ENCODE measurements at places on chromosomes 13 and 19. TPM values are rescaled to one million over a fixed set of nuclear protein-coding genes. Genes with fewer than 3 reads are reported as not detected.

LRG1 gene
- 24.9 TPM for total RNA-seq

SPRED3 gene
- 0.56 TPM for total RNA-seq

ADPRHL1 gene
- 2.5 TPM for total RNA-seq

DNA sequence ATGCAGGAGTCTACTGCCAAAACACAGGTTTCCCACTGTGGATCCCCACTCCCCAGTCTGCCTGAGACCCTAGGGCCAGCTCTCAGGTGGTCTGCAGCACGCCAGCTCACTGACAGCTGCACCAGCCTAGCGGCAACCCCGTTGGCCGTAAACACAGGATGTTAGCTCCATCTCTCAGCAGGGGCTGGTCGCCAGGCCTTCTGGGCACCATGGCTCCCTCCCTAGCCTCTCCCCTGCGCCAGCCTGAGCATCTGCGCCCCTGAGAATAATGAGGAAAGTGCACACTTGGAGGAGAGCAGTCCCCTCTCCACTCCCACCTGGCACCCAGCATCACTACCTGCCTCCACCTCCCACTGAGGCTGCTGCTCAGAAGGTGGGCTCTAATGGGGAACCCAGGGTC, 20.8 kb upstream of the EPHX3 start:
- no peak for ATAC-seq

GRCh38 chr13:57629821-57630235, 1.7 kb upstream of the PCDH17 start:
- ATAC-seq, result peak; percentile 43

GRCh38 chr13:27861165-27861564, 58.6 kb upstream of the PDX1 start:
- ATAC-seq, result no peak

DNA sequence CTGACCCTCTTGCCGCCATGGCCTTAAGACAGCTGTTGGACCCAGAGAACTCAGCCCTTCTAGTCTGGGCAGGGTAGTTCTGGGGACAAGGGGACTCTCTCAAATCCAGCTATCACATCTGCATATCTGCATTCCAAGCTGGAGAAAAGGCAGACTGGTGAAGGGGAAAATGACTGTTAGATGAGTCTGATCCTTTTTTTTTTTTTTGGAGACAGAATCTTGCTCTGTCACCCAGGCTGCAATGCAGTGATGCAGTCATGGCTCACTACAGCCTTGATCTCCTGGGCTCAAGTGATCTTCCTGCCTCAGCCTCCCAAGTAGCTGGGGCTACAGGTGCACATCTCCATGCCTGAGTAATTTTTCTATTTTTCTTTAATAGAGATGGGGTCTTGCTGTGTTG, 114.3 kb downstream of the SIPA1L3 start:
- ATAC-seq, result no peak

DNA sequence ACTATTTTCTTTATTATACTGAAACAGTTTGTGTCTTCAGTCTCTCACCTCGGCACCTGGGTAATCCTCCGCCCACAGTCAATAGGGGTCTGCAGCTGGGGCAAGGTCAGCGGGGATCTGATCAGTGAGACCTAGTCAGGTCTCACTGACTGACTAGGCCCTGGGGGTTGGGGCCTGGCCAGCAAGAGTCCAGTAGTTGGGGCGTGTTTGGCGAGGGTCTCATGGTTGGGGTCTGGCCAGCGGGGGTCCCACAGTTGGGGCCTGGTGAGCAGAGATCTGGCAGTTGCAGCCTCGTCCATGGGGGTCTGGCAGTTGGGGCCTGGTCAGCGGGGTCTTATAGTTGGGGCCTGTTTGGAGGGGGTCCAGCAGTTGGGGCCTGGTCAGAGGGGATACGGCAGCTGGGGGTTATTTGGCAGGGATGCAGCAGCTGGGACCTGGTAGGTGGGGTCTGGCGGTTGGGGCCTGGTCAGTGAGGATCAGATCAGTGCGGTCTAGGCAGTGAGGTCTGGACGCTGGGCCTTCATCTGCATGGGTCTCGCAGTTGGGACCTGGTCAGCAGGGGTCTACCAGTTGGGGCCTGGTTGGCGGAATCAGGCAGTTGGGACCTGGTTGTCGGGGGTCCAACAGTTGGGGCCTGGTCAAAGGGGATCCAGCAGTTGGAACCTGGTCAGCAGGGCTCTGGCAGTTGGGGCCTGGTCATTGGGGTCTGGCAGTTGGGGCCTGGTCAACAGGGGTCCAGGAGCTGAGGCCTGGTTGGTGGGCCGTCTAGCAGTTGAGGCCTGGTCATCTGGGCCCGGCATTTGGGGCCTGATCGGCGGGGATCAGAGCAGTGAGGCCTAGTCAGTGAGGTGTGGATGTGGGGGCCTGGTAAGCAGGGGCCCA, 61.1 kb upstream of the TPM4 start:
- no peak for ATAC-seq

DNA sequence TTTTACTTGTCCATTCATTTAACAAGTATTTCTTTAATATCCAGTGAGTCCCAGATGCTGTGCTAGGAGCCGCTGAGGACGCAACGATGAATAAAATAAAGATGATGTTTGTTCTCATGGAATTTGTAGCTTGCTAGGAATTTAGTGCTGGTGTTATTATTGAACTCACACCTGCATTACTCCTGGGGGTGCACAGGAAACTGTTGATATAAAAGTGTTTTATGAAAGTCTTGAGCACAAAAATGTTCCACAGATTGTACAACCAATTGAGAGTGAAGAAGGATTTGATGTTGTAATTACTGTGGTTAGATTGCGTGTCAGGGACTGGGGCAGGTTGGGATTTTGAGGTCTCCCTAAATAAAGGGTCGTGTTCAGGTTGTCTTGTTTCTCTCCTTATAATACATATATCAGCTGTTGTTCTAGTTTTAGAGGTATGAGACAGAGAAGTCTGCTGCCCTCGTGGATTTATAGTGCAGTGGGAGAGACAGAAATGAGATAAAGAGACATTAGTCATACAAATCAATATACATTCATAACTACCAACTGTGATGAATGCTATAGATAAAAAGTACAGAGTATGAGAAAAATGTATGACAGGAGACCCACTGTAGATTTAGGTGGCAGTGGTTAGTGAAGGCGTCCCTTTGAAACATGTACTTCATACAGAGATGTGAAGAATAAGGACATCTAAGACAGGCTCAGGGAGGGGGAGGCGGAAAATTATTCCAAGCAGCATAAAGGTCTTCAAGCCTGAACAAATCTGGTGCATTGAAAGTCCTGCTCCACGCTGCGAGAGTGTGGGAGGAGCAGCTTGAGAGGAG, 11.3 kb downstream of the CACNG6 start:
- no peak for ATAC-seq

DNA sequence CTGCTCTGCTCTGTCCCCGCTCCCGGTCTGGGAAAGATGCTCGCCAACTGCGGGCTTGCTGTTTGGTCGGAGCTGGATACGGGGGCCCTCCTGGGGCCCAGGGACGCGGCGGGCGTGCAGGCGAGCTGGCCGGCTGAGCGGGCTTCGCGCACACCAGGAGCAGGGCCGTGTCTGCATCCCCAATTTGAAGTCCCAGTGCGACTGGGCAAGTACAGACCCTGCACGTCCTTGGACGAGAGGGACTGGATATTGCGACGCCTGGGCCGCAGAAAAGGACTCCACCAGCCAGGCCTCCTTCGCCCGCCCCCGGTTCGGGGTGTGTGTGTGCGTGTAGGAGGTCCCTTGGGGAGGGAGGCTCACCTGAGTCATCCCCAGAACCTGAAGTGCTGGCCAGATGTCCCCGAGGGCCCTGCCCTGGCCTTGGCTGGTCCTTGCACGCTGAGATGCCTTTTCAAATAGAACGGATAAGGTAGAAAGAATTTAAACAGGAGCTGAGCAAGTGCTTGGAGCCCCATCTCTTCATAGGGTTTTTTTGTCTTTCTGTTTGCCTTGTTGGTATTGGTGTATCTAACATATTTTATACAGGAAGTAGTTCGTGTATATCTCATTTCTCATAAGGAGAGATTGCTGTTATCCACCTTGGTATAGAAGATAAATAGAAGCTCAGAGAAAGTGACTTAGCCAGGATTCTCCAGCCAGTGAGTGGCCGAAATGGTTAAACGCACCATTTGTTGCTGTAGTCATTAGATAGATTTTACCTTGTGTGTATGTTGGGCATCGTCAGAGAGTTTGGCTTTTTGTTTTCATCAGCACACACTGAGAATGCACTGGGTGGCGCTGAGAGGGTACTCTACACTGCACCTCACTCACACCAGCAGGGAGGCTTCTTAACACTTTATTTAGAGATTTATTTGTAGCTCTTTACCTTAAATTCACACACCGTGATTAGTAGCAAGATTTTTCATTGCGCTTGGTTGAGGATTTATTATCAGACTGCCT, 1.1 kb downstream of the NAXD start:
- peak; percentile 94 for ATAC-seq
